Stimulated activated naive CD4-positive, alpha-beta T cell (primary cell): ENCODE measurements at places on chromosomes 7 and 10.

GRCh38 chr7:122632238-122632637 is 66.7 kb downstream of the RNF133 start:
- DNase-seq = no peak

GRCh38 chr7:105913947-105914346 is 37.5 kb upstream of the ATXN7L1 start:
- DNase-seq = no peak

DNA sequence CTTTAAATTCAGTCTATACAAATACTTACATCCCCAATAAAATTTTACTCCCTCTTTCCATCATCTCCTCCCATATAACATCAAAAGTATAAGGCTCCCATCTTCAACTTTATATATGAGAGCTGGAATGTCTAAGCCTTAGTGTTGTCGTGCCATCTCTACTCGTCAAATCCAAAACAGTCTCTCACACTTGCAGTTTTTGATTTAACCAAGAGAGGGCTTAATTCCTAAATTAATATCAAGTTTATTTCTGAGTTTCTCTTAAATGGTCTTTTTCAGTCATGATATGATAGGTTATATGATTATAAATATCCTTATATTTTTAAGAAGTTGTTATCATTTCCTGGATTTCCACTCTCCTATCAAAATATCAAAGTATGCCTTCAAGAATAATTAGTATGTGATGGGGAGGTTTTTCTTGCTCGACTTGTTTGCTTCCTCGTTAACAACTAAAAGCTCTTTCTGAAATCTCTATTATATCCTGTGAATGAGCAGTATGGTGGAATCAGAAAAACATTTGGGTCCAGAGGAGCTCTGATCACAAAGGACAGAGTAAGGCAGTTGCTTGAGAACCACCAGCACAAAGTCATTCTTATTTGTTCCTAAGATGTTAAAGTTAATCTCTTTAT is 12.5 kb upstream of the LIPK start:
- DNase-seq = no peak

- no peak for DNase-seq
Observed at GRCh38 chr10:60618861-60619260, 159.4 kb upstream of the CDK1 start.

DNA sequence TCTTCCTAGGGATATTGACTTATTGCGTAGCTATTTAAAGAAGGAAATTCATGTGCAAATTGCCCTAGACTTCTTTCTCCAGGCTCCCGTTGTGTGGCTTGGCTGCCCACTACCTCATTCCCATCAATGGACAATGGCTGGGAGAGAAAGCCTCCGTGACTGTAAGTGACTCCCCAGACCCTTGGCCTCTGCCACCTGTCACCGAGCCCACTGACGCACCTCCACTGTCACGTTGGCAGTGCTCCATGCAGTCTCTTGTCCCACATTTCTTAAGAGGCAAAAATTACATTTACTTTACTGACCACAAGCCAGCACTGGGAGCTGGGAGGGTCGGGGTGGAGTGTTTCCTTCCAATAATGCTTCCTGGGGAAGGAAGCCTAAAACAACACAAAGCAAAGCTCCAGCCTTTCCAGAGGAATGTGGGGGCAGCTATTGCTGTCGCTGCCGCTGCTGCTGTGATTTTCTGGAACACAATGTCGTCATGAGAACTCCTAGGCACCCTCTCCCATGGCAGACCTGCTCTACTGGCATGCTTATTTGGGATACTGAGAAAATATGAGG is 89.7 kb upstream of the STEAP1B start:
- DNase-seq = no peak

GRCh38 chr10:78972160-78972946 is 96.4 kb upstream of the ZMIZ1 start:
- DNase-seq = no peak

DNA sequence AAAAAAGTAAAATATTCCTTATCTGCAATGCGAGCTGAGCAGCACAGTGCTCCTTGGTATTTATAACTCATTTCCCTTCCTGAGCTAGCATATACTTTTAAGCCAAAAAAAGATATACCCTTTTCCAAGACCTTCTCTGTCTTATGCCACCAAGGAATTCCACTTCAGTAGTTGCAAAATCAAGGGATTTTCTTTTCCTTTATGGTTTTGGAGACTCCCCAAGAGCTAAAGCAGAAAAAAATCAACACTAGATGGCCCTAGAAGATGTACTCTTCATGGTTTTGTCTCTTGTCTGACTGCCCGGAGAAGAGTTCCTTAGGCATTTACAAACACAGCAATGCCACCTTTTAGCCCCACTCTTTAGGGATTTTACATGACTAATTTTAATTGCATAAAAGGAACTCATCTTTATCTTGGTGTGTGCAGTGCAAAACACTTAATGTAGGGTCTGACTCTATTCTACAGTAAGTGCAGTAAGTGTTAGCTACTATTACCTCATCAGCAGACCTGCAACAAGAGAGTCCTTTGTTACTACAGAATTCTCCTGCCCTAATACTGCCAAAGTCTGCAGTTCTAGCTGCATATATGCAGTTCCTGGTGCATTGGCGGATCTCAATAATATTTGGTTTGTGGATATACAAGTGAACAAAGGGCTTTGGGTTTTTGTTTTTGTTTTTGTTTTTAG is 443.3 kb downstream of the GFRA1 start:
- DNase-seq = no peak

GRCh38 chr7:55534262-55534915 is 37.9 kb downstream of the VOPP1 start:
- DNase-seq = no peak

DNA sequence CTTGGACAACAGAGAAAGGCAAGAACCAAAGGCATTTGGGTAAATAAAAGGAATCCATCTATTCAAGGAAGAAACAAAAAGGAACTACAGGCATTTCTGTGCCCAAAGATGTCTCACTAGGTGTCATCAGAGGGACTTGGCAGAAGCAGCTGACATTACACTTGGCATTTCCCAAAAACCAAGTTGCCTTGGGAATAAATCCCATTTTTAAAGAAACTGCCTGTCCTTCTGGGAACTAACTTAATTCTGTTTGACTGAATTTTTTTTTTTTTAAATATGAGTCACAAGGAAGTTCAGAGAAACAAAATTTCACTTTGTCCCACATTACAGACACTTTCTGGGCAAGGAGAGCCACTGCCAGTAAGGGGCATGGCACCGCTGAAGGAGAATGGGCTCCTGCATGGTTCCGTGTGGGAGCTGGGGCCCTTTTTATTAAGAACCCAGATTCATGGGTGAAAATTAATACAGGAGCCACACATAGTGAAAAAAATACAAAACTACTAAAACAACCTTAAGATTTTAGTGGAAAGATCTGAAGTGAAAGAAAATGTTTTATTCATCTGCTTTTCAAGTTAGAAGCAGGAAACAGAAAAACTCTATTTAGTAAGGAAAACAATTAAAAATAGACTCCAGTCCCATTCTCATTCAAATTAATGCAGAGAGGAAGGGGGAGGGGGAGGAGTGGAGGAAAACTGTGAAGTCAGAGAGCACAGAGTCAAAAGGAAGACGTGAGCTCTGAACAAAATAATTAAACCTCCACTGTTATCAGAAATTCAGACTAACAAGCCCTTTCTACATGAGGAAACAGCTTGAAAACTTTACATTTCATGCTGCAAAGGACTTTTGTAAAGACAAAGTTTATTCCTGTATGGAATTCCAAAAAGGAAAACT is 118.4 kb upstream of the PDLIM1 start:
- DNase-seq = no peak

DNA sequence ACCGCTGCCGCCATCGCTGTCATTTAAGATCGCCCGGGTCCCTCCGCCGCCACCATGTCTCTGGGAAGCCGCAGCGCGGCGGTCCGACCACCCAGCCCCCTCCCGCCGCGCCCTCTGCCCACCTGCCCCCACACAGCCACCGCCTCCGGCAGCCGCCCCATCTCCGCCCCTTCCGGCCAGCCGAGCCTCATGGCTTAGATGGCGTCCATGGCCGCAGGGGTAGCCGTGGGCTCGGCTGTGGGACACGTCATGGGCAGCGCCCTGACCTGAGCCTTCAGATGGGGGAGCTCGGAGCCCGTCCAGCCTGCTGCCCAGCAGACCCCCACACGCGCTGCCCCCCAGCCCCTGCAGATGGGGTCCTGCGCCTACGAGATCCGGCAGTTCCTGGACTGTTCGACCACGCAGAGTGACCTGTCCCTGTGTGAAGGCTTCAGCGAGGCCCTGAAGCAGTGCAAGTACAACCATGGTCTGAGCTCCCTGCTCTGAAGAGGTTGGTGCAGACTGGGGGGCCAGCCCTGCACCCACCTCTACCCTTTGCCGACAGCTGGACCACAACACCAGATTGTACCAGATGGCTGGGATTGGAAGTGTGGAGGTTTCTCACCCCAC is 38.0 kb upstream of the TARP start:
- no peak for DNase-seq

- DNase-seq = no peak
Observed at GRCh38 chr7:128454808-128455542, 703 bp upstream of the HILPDA start.
